ENCODE measurements at places on chromosomes 6 and 20.
A peak's percentile ranks its signal among the peaks of the same experiment; 100 is the strongest.

DNA sequence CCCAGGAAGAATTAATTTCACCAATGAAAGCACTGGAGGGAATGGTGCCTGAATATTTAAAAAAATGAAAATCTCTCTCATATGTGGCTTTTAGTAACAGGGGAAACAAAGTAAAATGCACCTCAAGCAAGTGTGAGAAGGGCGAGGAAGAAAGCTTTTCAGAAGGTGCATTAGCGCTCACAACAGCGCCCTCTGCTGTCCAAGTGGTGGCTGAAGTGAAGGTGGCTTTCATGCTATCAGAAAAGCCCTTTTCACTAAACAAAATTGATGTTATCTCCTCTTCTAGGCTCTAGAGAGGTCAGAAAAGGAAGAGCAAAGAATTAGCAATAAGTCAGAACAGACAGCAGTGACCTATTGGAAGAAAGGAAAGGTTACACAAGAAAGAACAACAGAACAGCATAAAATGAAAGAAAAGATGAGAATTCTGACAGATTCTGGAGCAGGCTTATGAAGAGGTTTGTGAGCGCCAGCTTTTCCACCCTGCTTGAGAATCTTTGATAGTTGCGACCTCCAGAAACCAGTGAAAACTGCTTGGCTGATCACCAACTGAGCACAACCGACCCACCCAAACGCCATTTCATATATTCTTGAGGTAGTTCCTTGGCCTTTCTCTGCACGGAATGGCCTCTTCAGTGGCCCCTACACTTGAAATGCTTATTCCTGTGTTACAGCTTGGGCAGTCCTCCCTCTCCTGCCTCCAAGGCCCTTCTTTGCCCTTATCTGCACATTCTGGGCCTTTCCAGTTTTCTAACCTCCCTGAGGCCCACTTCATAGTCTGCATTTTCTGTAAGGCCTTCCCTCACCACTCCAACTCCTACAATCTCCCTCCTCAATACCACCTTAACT lies 45.3 kb downstream of the SMLR1 start:
- no peak for DNase-seq

- DNase-seq = no peak
Observed at GRCh38 chr6:90110971-90111370, 185.7 kb downstream of the BACH2 start.

DNA sequence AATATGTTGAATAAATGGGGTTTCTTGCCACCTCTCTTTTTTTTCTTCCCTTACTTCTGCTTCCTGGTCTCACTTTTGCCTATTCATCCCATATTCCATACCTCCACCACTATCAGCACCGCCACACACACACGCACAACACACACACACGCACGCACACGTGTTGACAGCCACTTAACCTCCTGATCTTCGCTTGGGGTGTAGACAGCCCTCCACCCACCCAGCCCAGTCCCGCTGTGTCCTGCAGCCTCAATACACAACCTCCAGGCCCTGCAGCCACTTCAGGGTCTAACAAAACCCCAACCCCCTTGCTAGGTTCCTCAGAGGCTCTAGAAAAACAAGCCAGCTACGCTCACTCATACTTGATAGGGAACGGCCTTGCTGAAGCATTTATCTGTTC lies 72.3 kb downstream of the LINC00237 start:
- DNase-seq = no peak

GRCh38 chr20:19073584-19074218 lies 138.7 kb upstream of the SLC24A3 start:
- no peak for DNase-seq

DNA sequence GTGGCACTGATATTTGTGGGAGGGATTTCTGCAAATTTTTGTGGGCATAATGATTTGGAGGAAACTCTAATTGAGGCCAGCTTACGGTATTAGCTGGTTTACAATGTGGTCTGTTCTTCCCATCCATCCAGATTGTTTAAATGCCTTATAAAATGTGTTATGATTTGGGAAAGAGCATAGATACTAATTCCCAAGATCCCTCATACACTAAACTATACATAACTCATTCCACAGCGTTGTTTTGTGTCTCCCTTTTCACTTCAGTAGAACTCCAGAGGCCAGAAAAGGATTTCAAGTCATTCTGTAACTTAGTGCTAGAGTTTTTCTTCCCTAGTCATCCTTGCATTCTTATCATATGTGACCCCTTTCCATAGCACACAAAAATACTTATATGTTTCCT lies 292.6 kb upstream of the NT5E start:
- DNase-seq = no peak

- DNase-seq = no peak
Observed at GRCh38 chr6:167092672-167093339, 30.1 kb upstream of the CCR6 start.

DNA sequence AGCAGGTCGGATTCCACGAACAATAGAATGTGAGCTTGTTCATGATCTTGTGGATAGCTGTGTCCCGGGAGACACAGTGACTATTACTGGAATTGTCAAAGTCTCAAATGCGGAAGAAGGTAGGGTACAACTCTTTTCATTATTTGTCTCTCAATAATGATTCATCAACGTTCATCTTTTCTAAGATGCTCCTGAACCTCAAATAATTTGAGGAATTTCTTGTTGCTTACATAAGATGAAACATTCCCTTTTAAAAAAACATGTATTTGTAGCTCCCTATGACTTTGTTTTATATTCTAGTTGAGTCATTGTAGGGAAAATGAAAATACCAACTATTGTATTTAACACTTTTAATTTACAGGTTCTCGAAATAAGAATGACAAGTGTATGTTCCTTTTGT lies 17.0 kb downstream of the MCM8 start:
- no peak for DNase-seq

DNA sequence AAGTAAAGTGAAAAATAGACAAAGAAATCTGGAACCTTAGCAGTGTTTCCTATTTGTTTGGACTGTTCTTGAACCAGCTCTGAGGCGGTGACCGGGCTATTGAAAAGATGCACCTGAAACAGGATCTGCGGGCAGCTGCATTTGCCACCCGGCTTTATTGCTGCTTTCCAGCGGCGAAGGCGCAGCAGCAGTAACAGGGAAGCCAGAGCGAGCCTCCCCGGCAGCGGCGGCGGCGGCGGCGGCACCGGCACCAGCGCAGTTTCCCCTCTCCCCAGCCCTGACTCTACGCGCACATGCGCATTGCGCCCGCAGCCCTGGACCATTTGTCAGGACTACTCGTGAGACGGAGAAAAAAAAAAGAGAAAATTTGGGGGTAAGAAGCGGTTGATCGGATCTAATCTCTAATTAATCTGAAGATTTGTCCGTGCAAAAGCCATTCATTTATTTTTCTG lies at the start of gene L3MBTL3:
L3MBTL3 (plus strand) TSS at position 290 of the 452 bp plus-strand sequence. CDS start 24,119 bp downstream, outside the sequence.
- DNase-seq = peak; percentile 69

GRCh38 chr6:105573138-105573537 lies 170.3 kb upstream of the PREP start:
- DNase-seq = no peak

DNA sequence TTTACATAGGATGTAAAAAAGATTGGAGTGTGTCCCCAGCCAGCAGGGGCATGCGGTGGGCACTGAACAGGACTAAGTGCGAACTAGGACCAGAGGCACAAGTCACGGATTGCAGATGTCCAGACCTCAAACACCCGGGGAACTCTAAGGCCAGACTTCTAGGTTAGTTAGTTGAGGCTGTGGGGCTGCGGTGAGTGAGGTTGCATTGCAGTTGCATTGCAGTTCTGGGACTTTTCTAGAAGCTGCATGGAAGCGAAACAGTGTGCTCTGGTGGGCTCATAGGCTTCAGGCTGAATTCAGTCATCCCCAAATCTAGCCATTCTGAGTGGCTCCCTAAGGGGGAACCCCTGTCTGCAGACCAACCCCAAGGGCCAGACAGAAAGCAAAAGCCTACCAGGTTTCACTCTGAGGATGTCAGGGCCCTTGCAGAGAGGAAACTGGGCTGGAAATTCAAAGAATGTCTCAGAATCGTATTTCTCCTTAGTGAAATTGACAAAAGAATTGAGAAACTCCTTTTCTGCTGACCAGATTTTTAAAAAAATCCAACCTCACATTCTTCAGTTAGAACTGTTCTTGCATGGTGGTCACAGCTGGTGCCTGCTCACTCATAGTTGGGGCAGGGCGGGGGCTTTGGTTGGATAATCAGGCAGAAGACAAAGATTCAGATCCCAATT lies 182.8 kb downstream of the ZDHHC14 start:
- no peak for DNase-seq

GRCh38 chr6:144232176-144232831 lies 52.8 kb upstream of the UTRN start:
- DNase-seq = no peak

DNA sequence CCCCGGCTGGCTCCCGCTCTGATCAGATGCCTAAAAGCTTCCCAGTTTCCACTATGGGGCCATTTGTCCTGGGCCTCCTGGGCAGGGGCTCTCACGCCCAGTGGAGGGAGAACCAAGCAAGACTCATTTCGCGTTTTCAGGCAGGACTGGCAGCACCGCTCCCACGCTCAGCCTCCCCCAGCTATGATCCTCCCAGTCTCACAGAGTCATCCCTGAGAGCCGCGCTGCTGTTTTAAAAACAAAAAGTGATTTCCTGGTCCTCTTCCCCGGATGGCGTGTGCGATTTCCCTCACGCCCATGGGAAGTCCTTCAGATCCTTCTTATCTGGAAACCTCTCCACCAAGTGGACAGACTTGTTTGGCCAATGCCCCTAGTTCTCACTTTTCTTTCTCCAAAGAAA lies at the start of gene ADGRF5:
ADGRF5 (minus strand) TSS at position 208 of the 400 bp plus-strand sequence. CDS start 15,176 bp downstream, outside the sequence.
- DNase-seq = no peak

DNA sequence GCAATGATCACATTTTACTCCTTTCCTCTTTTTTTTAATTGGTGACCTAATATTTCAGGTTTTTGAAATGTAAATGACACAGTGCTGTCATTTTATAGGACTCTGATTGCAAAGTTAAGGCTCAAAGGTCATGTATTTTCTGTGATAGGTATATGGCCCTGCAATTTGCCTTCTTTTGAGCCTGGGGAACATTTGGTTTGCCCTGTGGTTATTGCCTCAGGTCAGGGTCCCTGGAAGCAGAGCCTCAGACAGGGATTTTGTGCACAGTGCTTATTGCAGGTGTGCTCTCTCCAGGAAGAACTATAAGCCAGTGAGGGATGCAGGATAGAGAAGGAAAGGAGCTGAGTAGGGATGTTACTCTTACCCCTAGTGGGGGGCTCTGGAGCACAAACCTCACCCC lies 229.3 kb upstream of the ECI2 start:
- no peak for DNase-seq

DNA sequence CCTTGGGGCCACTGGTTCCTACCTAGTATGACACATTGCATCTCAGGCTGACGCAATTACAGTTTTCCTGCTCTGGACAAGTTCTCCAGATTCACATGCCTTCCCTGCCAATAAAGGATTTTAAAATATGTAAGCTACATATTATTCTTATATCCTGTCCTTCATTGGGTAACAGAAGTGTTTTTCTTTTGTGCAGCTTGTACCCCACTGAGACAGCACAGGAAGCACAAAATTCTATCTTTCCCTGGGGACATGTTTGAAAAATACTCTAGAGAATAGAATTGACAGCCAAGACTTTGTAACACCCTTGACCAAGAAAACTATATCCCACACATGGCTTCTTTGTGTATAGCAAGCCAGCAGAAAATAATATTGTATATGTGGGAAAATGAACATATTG lies 456.8 kb downstream of the MAFB start:
- no peak for DNase-seq

DNA sequence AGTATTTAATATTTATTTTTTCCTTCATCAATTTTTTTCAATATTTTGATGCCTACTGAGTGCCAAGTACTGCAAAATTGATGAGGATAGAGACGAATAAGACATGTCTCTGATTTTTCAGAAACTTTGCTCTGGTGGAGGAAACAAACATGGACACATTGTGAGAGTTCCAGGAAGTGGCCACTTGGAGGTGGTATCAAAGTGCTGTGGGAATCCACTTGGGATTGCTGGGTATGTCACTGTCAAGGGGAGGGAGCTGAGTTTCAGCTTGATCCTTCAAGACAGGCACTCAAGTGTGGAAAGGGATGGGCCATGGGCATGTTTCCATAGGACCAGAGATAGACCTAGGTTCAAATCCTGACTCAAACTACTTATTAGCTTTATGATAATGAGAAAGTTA lies 24.5 kb upstream of the ABCC10 start:
- no peak for DNase-seq

DNA sequence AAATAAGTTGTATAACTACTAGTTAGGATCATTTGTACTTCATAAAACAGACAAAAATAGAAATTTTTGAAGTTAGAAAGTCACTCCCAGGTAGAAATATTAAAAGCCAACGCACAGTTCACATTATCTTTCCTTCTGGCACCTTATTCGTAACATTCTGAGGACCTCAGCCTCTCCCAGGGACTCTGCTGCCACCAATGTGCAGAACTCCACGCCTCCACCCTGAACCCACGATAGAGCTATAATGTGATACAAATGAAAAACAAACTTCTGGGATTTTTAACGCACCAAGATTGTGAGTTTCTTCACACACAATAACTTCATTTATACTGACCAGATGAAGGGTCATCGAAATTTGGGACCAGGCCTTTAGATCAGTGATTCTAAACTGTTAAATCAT lies 9.5 kb downstream of the BMP7 start:
- no peak for DNase-seq

DNA sequence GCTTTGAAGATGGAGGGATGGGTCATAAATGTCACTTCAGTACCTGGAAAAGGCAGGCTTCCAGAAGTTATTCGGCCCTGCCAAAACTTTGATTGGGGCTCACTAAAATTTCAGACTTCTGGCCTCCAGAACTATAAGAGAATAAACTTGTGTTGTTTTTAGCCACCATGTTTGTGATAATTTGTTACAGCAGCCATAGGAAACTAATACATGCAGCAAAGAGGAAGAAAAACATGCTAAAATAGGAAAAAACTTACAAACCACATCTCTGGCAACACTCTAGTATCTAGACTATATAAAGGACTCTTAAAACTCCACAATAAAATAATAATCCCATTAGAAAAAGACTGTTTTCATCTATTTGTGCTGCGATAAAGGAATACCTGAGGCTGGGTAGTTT lies 9.5 kb downstream of the ADAT2 start:
- no peak for DNase-seq

DNA sequence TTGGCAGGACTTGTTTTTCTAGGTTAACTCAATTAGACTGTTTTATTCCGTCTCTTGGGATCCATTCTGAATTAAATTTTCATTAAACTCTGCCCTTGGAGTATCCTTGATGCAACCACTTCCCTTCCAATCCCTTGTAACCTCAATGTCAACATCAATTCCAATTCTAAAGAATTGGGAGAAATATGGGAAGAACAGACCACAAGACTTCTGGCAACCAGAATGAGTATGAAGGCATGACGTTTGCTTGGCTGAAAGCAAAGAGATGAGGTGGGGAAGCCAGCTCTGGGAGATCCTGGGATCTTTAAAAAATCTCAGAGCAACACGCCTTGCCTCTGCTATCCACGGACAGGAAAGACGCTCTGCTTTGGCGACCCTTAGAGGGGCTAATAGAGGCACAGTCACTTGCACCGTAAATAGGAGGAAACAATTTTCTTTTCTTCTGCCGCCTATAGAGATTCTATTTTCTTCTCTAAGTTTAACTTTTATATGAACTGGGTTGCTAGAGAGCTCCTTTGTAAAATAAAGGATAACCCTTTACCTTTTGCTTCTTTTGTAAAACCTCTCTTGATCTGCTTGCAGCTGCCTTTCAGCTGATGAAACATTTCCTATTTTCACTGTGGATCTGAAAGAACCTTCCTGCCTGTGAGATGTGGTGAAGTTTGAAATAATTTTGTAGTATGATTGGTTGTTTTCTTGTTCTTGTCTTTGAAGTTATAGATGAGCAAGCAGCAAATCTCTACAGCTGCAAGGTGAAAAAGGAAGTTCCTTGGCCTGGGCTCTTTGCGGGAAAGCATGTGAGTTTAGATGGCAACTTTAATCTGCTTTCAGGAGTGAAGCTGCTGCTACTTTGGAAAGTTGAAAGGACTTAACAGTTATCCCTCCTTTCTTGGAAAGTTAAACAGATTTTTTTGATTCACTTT lies at the start of gene ASIP:
ASIP (plus strand) TSS at position 731 of the 923 bp plus-strand sequence. CDS start 18,952 bp downstream, outside the sequence.
- DNase-seq = no peak

GRCh38 chr20:12941025-12941424 lies 67.7 kb upstream of the SPTLC3 start:
- no peak for DNase-seq
